HT-29 (cell line): ENCODE measurements at places on chromosomes 4 and X.
A peak's percentile ranks its signal among the peaks of the same experiment; 100 is the strongest.

DNA sequence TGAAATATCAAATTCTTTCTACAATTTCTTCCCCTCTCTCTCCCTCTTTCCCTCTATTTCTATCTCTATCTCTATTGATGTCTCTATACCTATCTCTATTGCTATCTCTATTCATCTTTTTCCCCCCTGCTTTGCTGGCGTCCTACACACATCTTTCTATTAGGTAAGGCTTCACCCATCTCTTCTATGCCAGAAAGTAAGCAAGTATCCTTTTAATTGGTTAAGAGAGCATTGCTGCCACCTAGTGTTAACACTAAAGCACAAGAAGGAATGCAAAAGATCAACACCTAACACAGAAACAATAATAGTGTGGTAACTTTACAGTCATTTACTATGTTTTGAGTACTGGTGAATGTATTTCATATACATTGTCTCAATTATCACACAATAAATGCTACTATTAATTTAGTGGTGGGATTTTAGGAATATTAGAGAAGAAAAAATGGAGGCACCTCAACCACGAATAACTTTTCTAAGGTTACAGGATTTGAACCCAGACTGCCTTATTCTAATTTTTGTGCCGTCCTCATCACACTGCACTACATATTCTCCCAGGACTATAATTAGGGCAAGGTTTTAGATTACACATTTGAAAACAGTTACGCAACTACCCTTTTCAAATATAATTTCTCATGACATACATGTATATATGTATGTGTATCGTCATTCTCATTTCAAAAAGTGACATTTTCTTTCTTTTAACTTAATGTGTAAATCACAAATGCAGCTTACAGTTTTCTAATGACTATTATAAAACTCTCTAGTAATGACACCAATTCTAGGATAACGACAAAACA is 3.7 kb upstream of the C4orf36 start:
- DNase-seq, result peak; percentile 83

DNA sequence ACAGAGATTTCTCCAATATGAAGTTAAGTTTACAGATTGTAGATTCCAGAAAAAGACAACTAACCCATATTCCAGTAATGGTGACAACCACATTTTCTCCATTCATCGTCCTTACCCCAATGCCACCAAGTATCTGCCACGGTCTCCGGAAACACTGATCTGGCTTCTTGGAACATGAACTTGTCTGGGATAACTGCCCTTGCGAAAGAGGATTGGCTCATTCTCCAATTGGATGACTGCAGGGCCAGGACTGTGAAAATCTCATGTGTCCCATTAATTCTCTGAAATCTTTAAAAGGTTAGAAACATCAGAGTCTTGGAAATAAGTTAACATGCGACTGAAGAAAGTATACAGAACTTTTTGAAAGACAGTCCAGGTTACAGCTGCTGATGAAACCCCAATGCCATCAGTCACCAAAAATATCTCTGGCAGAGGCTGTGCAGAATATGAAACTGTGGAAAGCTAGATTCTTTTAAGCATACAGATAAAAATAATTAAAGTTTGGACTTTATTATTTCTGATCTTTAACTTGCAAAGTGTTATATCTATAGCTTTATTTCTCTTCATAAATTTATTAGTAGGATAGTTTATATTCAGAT is 496.9 kb downstream of the PPARGC1A start:
- DNase-seq, result no peak

DNA sequence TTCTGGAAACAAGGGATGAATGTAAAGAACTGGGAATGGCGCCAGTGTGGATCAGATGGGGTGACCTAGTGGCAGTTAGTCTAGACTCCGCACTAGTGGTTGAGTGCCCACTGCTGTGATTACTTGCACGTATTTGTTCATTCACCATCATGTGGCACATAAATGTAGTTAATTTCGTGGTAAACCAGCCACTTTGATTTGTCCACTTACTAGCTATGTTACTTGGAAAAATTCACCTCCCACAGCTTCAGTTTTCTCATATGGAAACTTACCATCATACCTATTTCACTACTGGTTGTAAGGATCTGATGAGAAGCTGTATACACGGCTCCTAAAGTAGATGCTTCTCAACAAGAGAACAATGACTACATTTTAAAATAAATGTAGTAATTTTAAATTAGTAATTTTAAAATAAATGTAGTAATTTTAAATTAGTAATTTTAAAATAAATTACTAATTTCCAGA is 394 bp upstream of the DYNLT3 start:
- DNase-seq, result no peak

- no peak for DNase-seq
Observed at GRCh38 chrX:2632533-2633504, 58.3 kb upstream of the CD99 start.

GRCh38 chrX:39895218-39896110 is 202.3 kb downstream of the BCOR start:
- DNase-seq, result peak; percentile 25

DNA sequence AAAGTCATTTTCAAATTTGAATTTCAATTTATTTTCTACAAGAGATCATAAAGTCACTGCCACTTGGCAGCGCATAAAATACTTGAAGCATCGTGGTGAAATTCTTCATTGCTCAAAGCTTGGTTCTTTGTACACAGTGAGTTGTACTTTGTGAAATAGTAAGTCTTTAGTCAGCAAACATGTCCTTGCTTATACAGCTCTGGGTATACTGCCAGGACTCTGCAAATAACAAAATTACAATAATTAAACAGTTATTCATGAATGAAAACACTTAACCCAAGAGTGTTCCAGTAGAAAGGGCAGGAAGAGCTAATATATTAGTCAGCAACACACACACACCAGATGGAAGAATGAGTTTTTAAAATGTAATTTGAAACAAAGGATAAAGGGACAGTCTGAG is 1300.9 kb upstream of the DIAPH2 start:
- no peak for DNase-seq

- DNase-seq, result no peak
Observed at GRCh38 chr4:121599049-121599448, 97.7 kb downstream of the ANXA5 start.

GRCh38 chr4:110543577-110543976 is 67.6 kb downstream of the ENPEP start:
- DNase-seq, result no peak

DNA sequence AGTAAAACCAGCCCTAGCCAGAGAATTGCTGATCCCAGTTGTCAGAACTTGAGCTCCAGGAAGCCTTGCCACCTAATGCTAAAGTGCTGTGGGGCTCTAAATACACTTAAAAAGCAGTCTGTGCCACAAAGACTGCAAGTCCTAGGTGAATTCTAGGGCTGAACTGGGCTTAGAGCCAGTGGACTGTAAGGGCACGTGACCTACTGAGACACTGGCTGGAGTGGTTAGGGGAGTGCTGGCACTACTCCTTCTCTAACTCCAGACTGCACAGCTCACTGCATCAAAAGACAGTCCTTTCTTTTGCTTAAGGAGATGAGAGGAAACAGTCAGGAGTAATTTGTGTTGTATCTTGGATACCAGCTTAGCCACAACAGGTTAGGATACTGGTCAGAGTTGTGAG is 1240.2 kb downstream of the FAM133A start:
- no peak for DNase-seq

DNA sequence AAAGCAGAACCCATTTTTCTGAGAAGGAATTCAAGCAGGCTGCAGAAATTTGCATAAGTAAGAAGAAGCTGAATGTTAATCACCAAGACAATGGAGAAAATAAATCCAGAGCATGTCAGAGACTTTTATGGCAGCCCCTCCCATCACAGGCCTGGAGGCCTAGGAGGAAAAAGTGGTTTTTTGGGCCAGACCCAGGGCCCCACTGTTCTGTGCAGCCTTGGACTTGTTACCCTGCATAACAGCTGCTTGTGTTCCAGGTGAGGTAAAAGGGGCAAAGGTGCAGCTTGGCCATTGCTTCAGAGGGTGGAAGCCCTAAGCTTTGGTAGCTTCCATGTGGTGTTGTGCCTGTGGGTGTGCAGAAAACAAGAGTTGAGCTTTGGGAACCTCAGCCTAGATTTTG is 1516.2 kb upstream of the PCDH10 start:
- no peak for DNase-seq

GRCh38 chrX:151983186-151983585 is 8.7 kb upstream of the GABRE start:
- peak; percentile 38 for DNase-seq

GRCh38 chr4:156746111-156746510 is 225.5 kb downstream of the PDGFC start:
- DNase-seq, result no peak

- no peak for DNase-seq
Observed at GRCh38 chr4:173424899-173425805, 26.2 kb upstream of the SCRG1 start.

DNA sequence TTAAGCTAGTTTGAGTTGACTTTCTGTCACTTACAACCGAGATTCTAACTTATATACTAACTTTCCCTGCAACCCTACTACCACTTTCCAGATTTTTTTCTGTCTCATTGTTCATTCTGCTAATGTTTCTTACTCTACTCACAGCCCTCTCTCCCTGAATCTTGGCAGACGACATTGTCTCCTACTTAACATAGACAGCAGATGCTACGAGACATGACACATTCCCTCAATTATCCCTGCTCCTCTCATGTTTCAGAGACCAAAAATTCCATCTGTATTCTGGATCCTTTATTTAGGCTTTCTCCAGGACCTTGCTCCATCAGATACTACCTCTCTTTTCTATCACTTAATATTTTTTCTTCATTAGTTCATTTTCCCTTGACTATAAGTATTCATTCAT is 379.1 kb upstream of the TEX13C start:
- DNase-seq, result no peak

DNA sequence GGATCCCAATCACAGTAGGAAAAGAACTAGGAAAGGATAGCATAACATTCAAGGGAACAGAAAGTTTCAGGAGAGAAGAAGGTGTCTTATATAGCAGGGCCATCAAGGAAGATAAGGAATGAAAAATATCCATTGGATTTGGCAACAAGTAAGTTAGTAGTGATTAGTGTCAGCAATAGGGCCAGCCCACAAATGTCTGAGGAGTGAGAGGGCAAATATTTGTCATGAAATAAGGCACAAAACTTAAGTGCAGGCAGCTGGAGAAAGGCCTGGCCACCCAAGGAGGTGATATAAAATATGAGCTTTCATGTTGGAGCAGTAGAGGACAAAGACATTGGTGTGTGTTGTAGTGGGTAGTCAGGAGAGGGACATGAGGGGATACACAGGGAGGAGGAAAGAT is 132.1 kb downstream of the COL4A6 start:
- no peak for DNase-seq

DNA sequence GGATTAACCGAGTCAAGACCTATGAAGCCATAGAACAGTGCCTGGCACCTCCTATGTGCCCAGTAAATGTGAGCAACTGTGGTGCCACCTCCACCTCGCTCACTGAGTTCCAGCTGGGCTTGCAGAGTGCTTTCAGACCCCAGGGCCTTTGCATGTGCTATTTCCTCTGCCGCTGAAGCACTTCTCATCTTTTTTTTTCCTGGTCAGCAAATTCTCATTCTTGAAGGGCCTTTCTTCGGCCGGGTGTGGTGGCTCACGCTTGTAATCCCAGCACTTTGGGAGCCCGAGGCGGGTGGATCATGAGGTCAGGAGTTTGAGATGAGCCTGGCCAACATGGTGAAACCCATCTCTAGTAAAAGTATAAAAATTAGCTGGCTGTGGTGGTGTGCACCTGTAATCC is 76.5 kb downstream of the MSX1 start:
- no peak for DNase-seq

- DNase-seq, result no peak
Observed at GRCh38 chr4:172986114-172986513, 182.5 kb upstream of the GALNT7 start.

- DNase-seq, result no peak
Observed at GRCh38 chr4:40289366-40290188, 45.6 kb upstream of the CHRNA9 start.
